ENCODE measurements at places on chromosomes 5 and 9.

DNA sequence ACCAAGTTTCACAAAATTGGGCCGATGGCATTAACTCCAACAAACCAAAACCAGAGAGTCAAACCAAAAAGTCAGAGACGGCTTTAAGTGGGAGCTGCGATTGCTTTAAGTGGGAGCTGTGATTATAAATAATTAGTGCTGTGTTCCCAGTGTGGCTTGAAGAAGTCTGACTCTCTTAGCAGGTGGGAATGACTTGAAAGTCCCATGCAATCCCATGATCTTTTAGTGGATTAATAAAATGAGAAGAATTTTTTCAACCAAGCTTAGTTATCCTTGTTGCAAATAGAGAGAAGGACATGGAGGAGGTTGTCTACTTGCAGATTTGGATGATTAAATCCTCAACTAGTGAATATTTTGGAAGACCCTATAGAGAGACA lies 68.5 kb downstream of the MYO10 start:
- no peak for DNase-seq

- DNase-seq: no peak
Observed at GRCh38 chr5:118371973-118372831, 616.1 kb downstream of the DTWD2 start.

- no peak for DNase-seq
Observed at GRCh38 chr5:2836133-2836532, 84.7 kb upstream of the IRX2 start.

DNA sequence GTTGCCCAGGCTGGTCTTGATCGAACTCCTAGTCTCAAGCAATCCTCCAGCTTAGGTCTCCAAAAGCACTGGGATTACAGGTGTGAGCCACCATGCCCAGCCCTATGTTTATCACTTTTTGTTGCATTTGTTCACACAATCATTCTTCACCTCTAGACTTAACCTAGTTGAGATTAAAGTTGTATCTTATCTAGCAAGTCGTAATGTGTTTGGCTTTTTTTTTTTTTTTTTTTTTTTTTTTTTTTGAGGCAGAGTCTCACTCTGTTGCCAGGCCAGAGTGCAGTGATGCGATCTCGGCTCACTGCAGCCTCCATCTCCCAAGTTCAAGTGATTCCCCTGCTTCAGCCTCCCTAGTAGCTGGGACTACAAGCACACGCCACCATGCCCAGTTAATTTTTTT lies 90.2 kb upstream of the C9orf72 start:
- DNase-seq: no peak

- DNase-seq: no peak
Observed at GRCh38 chr9:93180938-93181337, 3.0 kb upstream of the WNK2 start.

GRCh38 chr9:121275781-121276658 lies 8.1 kb downstream of the GSN start:
- DNase-seq: no peak

- DNase-seq: no peak
Observed at GRCh38 chr5:71652803-71653543, 65.8 kb downstream of the MCCC2 start.

GRCh38 chr5:80239680-80240367 lies 16.0 kb downstream of the SERINC5 start:
- DNase-seq: no peak

- no peak for DNase-seq
Observed at GRCh38 chr5:162567644-162568043, 500.1 kb downstream of the GABRG2 start.

GRCh38 chr9:112647596-112647995 lies 70.3 kb downstream of the INIP start:
- DNase-seq: no peak

GRCh38 chr9:6502399-6502798 lies 89.4 kb downstream of the UHRF2 start:
- no peak for DNase-seq

DNA sequence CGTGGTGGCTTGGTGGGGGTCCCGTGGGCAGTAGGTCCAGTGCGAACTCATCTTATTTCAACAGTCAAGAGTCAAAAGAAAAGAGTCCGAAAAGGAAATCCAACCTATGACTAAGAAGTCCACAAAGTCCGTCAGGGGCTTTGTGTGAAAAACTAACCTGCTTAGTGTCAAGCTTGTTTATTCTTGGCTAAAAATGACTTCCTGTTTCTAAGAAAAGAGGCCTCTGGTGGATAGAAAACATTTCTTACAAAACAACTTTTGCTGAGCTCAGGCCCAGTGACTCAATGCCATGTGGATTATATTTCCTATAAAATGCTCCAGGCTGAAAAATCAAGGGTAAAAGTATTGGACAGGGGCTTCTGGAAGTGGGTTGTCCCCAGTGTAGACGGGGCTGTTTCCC lies 105.9 kb downstream of the GADD45G start:
- DNase-seq: no peak

DNA sequence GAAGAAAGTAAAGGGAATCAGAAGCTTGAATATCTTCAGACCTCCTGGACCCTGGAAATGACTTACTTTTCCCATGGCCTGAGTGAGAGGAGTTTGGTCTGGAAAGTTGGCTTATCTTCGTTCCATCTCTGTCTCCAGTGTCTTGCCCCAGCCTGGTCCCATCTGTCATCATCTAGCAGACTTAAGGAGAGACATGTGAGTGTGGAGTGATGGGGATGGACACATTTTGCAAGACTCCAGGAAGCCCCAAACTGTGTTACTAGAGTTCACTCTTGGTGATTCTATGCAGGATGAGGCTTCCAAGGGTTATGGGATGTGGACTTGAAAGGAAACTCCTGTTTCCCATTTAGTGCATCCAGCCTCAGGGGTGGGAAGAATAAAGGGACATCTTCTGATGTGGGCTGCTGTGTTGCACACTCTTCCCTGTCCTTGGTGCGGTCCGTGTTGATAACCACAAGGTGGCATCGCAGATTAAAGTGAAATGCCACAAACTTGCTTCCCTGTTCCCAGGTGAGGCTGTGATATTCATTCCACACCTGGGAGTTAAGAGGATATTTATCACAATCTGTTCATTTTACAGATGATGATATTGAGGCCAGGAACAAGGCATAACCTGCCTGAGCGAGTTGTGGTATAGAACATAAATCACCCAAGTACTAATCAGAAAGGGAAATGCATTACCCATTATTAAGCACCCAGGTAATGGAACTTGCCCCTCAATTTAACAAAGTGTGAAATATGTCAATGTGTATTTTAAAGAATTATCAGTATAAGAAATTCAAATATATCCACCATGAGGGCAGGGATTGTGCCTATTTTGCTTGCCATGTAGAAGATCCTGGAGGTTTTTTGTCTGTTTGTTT lies 269.9 kb upstream of the PAPPA start:
- peak; percentile 18 for DNase-seq

GRCh38 chr5:157520911-157521703 lies 54.5 kb downstream of the ADAM19 start:
- DNase-seq: no peak

DNA sequence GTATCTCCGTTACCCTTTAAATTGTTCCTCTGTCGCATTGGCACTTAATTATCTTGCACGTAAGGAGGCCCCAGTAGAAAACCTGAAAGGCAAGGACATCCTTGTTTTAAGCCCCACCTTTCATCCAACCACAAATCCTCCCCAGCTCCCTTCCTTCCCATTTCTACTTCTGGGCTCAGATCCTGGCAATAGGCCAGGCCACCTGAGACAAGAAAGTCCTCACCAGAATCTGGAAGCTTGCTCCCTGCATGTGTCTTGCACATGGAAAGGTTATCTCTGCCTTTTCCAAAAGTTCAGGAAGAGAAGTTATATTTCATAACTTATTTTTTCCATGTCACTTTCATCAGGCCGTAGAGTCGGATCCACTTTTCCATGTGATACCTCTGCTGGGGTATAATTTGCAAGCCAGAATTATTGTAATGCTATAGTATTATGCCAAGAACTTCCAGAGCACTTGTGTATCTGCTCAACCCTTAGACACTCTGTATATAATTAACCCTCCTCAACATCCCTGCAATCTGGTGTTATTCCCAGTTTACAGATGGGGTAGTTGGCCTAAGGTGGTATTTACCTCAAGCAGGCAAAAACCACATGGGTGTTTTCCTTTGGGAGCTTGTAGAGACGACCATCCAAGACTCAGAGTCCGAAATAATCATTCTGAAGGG lies 2.6 kb upstream of the SHB start:
- no peak for DNase-seq

- DNase-seq: no peak
Observed at GRCh38 chr9:125239631-125240597, 1.2 kb downstream of the HSPA5 start.

DNA sequence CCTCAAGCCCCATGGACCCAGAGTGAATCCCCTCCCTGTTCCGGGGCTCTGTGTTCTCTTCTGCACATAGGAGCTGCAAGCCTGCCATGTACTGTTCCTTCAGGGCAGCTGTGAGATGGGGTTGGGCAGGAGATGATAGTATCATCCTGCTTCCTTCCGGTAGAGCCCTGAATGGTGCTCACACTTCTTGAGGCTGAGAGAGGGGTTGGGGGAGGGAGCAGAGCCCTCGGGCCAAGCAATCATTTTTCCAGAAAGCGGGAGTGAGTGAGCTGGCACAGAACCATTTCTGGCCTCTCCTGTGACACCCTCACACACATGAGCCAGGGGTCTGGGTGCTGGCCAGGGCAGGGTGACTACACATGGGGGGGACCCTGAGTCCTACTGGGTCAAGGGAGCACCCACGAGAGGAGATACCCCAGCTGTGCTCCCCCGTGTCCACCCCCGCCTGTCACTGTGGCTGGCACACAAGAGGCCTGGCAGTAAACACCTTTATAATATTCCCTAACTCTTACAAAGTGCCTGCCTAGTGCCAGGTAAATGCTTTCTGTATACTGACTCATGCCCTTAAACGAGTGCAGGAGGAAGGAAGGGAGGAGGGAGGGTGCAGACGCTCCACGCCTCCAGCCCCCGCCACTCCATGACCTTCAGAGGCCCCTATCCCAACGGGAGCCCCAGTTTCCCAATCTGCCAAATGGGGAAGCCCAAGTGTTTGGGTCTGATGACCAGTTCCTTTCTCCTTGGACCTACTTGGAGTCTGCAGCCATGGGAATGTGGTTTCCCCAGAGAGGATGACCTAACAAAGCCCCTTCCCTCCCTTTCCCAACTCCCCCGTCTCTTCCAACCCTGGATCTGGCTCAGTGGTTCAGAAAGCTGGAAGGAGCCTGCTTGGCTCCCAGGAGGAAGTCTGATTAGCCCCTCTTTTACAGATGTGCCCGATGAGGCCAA lies 15.5 kb downstream of the AKNA start:
- peak; percentile 91 for DNase-seq

DNA sequence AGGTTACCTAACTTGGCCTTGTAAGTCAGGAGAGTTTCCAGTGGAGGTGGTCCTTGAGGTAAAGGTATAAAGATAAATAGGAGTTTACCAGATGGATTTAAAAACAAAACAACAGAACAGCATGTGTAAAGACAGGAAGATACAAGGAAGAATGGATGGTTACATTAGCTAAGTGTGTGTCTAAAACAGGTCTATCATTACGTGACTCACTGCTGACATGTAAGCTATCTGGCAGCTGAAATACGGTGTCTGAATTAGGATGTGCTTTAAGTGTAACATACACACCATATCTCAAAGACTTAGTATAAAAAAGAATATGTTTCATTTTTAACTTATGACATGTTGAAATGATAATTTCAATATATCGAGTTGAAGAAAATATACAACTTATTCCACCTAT lies 405.1 kb upstream of the ADAMTSL1 start:
- no peak for DNase-seq

- DNase-seq: no peak
Observed at GRCh38 chr5:30194595-30194994, 998.9 kb upstream of the CDH6 start.

Measured in Jurkat, Clone E6-1 (cell line).